ENCODE measurements at places on chromosomes 3 and 15. TPM values are rescaled to one million over a fixed set of nuclear protein-coding genes. Genes with fewer than 3 reads are reported as not detected.

SLC9A9 gene
- total RNA-seq: 2.3 TPM

CLDN1 gene
- 4.7 TPM for total RNA-seq

GHSR gene
- total RNA-seq: not detected

MESP2 gene
- 0.28 TPM for total RNA-seq

PLXNB1 gene
- total RNA-seq: 5.2 TPM

TMEM62 gene
- 8.6 TPM for total RNA-seq

PSTPIP1 gene
- 0.36 TPM for total RNA-seq

SERF2 gene
- total RNA-seq: 526 TPM

NR2F2 gene
- 28.1 TPM for total RNA-seq

UNC13C gene
- not detected for total RNA-seq

PPP1R14D gene
- not detected for total RNA-seq

SLC28A1 gene
- not detected for total RNA-seq

NOX5 gene
- not detected for total RNA-seq

AGBL1 gene
- total RNA-seq: not detected

RAMAC gene
- total RNA-seq: 29.6 TPM

UTS2B gene
- 0.72 TPM for total RNA-seq

MYRIP gene
- total RNA-seq: not detected

WDR5B gene
- 5.6 TPM for total RNA-seq

DNAH12 gene
- total RNA-seq: under 0.01 TPM

HGD gene
- total RNA-seq: not detected

SYNPR gene
- not detected for total RNA-seq

ACAN gene
- 0.54 TPM for total RNA-seq

ASB14 gene
- not detected for total RNA-seq

CACNA2D2 gene
- total RNA-seq: not detected

VPS18 gene
- total RNA-seq: 32.3 TPM

ATG3 gene
- 30.8 TPM for total RNA-seq

DRD3 gene
- not detected for total RNA-seq

KCNH8 gene
- total RNA-seq: not detected

SERINC4 gene
- total RNA-seq: not detected

CLRN1 gene
- not detected for total RNA-seq

ADAMTS7 gene
- total RNA-seq: 0.83 TPM

NR2E3 gene
- under 0.01 TPM for total RNA-seq

ZBBX gene
- total RNA-seq: not detected

SRP14 gene
- total RNA-seq: 106 TPM

IL17RB gene
- total RNA-seq: under 0.01 TPM

TOPAZ1 gene
- not detected for total RNA-seq

PROS1 gene
- 1.6 TPM for total RNA-seq

ZKSCAN7 gene
- 4.7 TPM for total RNA-seq

TMEM212 gene
- total RNA-seq: not detected

ZNF619 gene
- total RNA-seq: 4.2 TPM

PLA2G4E gene
- not detected for total RNA-seq

GOLGA6L7 gene
- total RNA-seq: not detected

NANOGP8 gene
- total RNA-seq: not detected

APOD gene
- not detected for total RNA-seq

LYZL4 gene
- total RNA-seq: not detected

TBC1D2B gene
- total RNA-seq: 17.8 TPM
